ENCODE measurements at places on chromosomes 2 and 18.

GRCh38 chr2:223055140-223055539, 3.1 kb downstream of the KCNE4 start:
- no peak for DNase-seq

DNA sequence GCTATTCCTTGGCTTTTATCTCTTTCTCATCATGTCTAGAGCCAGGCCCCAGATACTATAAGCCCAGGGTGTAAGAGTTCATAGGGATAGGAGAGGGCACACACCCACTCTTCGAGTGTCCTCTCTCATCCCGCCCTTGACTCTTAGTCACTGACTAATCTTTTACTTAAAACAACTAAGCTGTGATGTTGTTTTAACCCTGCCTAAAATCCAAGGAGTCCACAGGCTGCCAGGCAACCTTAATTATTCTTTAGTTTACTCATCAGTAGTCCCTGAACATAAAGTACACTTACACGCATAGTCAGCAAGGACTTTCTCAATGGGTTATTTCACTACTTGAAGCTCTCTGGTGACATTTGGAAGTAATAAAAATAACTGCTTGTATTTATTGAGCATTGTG, 28.4 kb downstream of the GREB1L start:
- DNase-seq: no peak

GRCh38 chr2:85635011-85635410, 19.0 kb downstream of the USP39 start:
- DNase-seq: no peak

- no peak for DNase-seq
Measured at GRCh38 chr2:105117565-105117964, 79.7 kb downstream of the MRPS9 start.

DNA sequence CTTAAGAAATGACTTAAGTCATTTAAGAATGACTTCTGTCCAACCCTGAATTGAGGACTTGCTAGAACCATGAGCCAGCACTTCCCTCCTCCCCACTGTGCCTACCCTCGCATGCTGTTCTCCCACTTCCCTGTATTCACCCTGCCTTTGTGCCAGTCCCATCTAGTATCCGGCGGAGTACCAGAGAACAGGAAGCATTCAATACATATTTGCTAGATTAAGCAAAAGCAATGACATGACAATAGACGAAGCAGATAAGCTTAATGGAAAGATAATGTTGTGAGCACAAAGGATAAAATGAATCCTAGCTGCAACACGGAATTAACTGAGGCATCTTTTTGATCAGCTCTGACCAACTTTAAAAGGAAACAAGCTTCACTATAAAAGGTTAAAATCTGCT, 328.5 kb downstream of the TDRD15 start:
- DNase-seq: no peak

- DNase-seq: no peak
Measured at GRCh38 chr18:69870736-69871135, 76.9 kb downstream of the CD226 start.

DNA sequence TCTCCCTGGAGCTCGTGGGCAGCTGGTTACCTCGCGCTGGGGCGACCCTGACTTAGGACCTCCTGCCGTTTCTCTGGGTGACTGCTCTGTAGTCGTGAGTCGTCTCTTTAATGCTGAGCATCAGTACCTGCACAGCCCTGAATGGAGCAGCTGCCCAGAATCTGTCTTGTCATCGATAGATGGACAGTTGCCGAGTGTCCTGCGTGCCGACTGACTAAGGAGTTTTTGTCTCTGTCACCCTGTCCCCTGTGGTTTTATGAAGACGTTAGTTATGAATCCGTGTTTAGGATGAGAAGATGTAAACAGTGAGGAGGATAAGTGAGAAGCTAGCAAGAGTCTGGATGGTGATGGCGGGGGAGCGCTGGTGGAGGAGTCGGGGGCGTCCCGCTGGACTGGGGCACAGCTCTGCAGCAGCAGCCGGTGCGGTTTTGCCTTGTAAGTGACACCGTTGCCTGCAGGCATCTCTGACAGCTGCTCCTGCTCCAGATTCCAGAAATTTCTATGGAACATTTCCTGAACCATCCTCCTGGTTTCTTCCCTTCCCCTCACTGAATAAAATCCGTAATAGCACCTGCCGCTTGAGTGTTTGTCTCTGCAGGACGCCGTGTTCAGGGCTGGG, 13.3 kb downstream of the AGAP1 start:
- DNase-seq: no peak

DNA sequence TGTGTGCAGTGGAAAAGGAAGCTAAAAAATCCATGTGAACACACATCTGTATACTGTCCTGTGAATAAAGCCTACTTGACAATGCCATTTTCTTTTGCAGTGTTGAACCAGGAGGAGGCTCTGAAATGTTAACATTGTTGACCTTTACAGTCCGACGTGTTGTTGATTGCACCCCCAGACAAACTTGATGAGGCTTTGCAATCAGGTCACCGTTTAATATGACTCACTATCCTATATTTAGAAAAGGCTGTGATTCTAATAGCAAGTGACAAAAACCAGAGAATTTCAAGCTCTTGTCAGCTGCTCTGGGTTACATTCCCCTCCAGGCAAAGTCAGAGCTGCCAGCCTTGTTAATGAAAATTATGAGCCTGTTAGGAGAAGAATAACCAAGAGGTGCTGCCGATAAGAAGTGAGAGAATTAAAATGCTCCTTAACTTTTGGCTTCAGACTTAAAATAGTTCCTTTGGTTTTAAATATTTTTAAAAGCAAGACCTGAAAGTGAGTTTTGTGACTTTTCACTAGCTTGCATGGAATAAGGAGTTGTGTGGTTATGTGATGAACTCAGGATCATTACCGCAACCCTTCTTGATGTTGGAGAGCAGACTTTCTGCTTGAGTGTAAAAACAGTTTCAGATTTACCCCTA, 162.1 kb downstream of the QPCT start:
- no peak for DNase-seq

DNA sequence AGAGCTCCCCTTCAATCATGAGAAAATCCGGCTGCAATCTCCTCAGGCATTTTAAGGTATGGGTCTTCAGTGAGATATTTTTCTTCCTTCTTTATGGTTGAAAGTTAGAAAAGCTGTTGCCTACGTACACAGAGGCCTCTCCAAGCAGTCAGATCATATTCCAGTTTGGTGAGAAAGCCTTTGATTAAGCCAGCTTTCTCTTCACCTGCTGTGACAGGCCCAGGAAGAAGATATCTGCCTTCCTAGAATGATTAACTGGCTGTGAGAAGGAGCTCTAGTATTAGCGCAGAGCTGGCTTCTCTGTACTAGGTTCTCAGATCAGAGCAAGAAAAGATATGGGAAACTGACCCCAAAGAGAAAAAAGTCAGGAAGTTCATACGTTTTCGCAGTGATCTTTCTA, 585.0 kb upstream of the CHAC2 start:
- DNase-seq: no peak

- no peak for DNase-seq
Measured at GRCh38 chr2:170905864-170906263, 23.2 kb upstream of the GORASP2 start.

- DNase-seq: no peak
Measured at GRCh38 chr2:23492337-23492675, 107.3 kb downstream of the KLHL29 start.

GRCh38 chr2:44207102-44207501, 38.4 kb downstream of the PPM1B start:
- DNase-seq: no peak

DNA sequence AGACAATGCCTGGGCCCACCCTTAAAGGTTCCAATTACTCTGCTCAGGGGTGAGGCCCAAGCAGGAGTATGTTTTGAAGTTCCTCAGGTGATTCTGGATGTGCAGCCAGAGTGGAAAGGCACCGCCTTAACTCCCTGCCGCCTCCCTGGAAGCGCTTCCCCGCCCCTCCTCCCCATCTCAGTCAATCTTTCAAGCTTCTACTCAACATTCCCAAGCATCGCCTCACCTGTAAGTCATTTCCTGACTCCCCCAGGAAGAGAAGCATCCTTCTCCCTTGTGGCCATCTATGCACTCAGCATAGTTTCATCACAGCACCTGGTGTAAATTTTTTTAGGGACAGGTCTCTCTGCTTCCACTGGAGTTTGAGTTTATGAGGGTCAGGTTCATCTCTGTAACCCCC, 67.5 kb downstream of the MYL12B start:
- no peak for DNase-seq

Measured in HEK293T (cell line).